ENCODE measurements at places on chromosomes 11 and 22.

DNA sequence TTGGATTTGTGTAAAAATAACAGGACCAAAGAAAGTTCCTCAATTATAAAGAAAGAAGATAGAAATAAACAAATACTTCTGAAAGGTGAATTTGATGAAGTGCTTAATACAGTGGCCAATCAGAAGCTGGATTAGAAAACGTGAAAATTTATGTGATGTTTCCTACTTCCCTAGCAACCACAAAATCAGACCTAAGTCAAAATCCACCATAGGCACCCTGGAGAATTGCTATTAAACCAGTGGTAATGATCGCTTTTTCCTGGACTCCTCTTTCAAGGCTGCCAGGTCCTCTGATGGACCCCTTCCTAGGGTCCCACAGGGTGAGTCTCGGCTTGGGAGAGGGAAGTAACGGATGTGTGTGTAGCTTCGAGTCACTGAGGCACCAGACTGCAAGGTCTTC lies 9.6 kb downstream of the WT1 start:
- no peak for DNase-seq

- DNase-seq, result no peak
Measured at GRCh38 chr11:34050581-34051348, 766 bp upstream of the CAPRIN1 start.

DNA sequence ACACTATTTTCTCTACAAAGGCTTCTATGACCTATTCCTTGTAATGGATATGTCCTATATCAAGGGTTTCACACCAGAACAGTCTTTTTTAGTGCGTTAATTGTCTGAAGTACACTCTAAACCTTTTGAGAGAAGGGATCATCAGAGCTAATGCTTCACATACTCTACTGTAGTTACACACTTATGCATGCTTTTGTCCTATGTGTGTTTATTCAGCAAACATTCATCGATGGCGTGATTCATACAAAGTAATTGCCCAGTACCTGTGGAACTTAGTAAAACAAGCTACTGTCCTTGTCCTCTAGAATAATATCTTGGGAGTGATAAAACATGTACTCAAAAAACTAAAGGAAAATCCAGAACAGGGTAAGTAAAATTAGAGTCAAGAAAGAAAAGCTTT lies 139.2 kb downstream of the GUCY1A2 start:
- no peak for DNase-seq

DNA sequence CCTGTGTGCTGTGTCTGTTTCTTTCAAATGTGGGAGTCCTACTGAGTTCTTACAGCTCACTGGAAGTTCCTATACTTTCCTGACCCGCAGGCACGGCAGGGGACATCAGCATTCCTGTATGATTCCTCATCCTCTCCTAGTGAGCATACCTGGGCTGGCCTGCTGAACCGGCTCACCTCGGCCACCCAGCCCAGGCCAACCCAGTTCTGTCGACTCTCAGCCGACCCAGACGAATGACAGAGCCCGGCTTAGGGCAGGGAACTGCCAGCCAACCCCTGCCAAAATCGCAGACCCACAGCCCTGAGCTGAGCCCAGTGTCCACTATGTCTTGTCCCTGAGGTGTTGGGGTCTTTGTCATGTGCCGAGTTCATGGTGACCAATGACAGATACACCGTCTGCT lies 339.7 kb downstream of the BRD1 start:
- DNase-seq, result no peak

DNA sequence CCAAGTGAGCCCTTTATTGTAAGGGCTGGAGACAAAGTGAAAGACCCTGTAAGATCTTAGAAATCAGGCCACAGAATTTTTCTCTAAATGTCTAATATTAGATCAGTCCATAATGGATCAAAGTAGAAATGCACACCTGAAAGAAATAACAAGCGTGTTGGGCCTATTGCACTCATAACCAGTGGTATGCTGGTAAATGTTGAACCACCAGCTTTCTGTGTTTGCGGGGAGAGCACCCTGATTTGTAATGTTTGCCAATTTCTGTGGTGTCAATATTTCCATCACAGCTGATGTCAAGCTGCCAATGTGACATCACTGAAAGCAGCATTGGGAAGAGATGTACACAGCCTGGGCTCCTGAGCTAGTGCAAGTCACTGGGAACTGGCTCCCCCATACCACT lies 46.2 kb downstream of the ENDOD1 start:
- DNase-seq, result no peak
